NCI-H2029 treated with DMSO at 0.1 percent for 48 hours (cell line): ENCODE measurements at places on chromosomes 2 and 18.

DNA sequence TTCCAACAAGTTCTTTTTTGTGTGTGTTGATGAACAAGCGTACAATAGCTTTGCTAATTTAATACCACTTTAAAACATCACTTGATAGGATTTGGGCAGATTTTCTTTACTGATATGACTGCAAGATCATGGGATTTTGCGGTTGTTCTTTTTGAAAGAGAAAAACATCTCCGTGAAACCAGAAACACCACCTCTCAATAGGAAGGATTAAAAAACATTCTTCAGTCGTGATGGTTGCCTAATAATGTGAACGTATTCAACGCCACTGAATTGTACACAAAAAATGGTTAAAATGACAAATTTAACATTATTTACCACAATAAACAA is 19.3 kb downstream of the RBMS1 start:
- DNase-seq: no peak

- no peak for DNase-seq
Measured at GRCh38 chr2:20615068-20615465, 35.8 kb downstream of the HS1BP3 start.

- DNase-seq: no peak
Measured at GRCh38 chr2:207183506-207183905, 17.8 kb upstream of the KLF7 start.

DNA sequence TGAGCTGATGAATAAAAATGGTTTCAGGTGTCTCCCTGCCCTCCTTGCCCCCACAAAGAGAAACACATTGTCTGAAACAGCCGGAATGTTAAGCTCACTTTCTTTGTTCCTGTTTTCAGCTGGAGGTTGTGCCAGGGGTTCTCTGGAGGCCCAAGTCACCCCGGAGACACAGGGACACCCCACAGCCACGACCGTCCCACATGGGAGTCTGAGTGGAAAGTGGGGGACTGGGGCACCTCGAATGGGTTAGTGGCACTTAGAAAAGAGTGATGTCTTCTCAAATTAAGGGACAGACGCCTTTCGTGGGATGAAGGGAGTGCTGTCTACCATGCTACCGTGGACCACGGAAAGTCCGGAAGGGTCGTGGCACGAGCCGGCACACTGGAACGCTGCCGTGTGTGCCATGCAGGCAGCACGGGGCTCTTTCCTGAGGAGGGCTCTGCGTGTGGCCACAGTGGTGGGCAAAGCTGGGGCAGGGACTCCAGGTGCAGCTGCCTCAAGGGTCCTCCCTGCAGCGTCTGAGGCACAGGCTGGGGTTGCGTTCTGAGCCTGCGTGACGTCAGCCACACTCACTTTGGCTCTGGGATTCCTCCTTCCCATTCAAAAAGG is 39.4 kb upstream of the CTDP1 start:
- DNase-seq: no peak

GRCh38 chr2:84894758-84895520 is 10.5 kb upstream of the TMSB10 start:
- no peak for DNase-seq
